Stimulated activated CD4-positive, alpha-beta T cell treated with anti-CD3 and anti-CD28 coated beads, Interleukin-2, amount 100 ng/mL, for 4 hours (primary cell): ENCODE measurements at places on chromosomes 1 and 21.

DNA sequence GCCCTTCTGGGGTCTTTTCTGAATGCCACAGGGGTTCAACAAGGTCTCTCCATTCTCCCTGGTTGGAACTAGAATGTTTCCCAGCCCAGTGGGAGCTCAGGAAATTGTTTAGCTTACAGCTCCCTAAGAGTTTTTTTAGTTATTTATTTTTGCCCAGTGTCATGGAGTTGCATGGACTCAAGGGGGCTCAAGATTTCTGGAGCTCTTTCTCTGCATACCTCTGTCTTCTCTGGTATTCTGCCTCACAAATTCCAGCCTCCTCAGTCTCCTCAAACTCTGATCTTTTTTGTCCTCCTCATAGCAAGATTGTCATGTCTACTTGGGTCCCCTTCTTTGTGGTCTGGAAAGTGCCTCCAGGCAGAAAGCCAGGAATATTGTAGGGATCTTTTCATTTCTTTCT lies 15.9 kb upstream of the PPP2R5A start:
- DNase-seq, result no peak

GRCh38 chr21:42956824-42957630 lies 17.3 kb upstream of the PKNOX1 start:
- DNase-seq, result no peak

GRCh38 chr1:226571893-226572292 lies 23.3 kb downstream of the STUM start:
- no peak for DNase-seq

- DNase-seq, result no peak
Measured at GRCh38 chr1:218614031-218614430, 268.9 kb downstream of the TGFB2 start.

GRCh38 chr1:247332623-247333361 lies 1.1 kb upstream of the ZNF496 start:
- no peak for DNase-seq

DNA sequence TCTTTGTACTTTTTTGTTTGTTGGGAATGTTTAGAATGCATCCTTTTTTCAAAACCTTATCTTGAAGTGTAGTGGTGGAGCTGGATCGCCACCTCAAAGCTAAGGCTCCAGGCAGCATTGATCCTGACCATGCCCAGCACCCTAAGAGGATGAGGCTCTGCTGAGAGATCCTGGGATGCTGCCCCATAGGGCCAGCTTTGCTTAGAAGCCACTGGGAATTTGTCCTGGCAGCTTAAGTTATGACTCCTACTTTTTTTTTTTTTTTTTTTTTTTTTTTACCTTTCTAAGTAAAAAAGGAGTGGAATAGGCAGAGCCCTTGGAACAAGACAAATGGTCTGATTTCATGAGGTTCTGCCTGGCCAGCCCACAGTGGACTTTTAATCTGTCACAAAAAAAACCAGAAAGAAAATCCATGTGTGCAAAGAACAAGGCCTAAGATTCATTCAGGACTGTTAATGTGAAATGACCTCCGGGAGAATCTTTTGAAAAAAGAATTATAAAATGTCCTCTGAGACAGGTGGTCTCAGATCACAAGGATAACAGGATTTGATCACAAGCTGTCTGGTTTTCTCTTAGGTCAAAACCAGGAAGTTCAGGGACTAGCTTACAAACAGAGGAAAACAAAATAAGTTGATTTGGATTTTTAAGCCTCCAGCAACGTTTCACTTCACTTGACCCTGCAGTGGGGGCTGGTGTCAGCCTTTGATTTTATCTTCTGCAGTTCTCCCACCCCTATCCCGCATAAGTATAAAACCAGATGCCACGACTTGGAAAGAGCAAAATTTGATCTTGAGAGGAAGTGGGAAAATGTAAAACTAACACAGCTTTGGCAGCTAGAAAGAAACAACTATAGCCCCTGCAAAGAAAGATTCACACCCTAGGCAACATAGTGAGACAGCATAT lies 25.9 kb upstream of the RAP1A start:
- DNase-seq, result no peak

- no peak for DNase-seq
Measured at GRCh38 chr21:26881504-26882228, 36.5 kb upstream of the ADAMTS1 start.

- DNase-seq, result no peak
Measured at GRCh38 chr1:108718927-108719655, 6.4 kb downstream of the FNDC7 start.

GRCh38 chr1:212315907-212316306 lies 30.7 kb downstream of the PPP2R5A start:
- DNase-seq, result no peak

DNA sequence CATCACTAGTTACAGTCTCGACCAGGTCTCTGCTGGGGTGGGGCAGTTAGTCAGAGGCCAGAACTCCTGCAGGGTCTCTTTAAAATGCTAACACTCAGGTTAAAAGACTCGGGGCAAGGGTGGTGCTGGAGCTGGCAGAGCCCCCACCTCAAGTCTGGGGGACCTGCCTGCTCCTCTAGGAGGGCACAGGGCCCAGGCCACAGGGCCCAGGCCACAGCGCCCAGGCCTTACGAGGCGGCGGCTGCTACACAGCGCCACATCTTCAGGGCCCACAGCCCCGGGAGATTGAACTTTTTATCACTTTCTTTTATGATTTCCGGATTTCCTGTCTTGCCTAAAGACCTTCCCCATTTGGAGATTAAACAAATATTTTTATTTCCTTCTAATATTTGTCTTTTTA lies 10.4 kb downstream of the MPZ start:
- no peak for DNase-seq

DNA sequence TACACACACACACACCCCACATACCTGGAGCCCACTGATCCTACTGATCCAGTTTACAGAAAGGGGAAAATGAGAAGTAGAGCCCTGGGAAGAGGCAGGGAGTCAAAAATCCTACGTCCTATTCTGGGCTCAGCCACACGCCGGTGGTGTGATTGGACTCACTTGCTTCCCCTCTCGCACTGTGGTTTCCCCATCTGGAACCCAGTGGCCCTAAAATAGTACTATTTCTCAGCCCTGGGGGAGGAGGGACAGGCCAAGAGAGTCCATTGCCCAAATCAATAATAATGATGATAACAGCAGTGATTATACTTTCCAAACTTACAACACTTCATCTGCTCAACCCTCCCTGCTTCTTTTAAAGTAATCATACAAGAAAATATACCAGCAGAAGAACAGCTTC lies 2.9 kb upstream of the PIGR start:
- DNase-seq, result no peak

- DNase-seq, result no peak
Measured at GRCh38 chr1:187092104-187092503, 263.4 kb downstream of the PLA2G4A start.

DNA sequence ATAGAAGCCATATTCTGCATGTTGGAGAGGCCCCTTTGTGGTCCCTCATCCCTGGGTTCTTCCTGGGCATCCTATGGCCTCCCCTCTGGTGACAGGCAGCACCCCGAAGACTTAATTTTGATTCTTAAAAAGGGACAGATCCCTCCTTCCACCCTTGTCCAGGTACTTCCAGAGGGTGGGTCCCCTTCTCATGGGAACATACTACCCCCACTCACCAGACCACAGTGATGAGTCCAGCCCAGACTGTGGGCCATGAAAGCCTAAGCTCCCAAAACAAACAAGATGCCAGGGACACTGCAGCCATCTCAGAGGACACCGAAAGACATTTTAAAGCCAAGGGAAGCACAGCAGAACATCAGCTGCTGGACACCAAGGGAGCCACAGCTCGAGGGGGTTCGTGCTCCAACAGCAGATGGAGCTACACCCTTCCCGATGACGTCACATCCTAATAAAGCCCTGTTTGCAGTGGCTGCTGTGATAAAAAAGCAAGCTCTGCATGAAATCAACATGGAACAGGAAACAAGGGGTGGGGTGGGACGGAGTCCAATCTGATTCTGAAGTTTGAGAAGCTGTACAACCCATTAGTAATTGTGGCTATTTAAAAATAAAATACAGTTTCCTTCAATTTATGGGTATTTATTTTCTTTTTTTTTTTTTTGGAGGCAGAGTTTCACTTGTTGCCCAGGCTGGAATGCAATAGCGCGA lies 32.4 kb downstream of the GNB1 start:
- no peak for DNase-seq

DNA sequence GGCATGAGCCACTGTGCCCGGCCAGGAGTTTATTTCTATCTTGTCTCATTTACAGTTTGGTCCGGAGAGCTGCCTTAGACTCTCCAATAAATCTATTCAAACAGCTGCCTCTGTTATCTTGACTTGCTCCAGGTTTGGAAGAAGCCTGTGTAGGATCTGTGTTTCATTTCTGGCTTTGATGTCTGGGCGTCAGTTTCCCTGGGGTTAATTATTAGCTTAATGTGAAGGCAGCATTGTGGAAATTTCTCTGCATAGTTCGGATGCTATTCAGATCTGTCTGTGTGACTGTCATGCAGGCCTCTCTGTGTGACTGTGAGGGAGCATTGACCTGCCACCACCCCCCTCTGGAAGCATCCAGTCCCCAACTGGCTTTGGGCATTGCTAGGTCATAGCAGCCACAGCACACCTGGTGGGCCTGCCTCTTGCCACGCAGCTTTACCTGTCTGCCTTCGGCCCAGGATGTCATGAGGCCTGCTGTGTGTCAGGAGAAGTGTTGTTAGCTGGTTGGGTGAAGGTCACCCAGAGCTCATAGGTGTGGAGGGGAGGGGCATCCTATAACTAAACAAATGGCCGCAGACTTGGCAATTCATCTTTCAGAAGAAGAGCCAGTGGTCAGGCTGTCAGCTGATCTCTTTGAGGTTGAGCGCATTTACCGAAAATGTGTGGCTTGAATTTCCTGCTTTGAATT lies 9.8 kb downstream of the IFNGR2 start:
- DNase-seq, result no peak

DNA sequence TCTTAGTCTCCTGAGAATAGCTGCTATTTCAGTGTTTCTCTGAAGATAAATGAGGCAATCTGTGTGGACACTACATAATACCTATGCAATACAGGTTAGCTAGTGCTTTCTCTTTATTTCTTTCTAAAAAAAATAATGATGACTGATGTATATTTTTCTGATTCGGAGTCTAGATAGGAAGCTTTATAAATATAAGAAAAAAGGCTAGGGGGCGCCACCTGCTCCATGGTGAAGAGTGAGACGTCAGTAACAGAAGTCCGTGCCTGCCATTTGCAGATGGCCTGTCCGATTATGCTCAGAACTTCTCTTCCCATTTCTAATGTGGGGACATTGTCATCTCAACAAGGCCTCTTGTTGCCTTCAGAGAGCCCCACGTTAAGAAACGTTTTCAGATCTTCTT lies 26.4 kb downstream of the QSOX1 start:
- DNase-seq, result no peak

- DNase-seq, result no peak
Measured at GRCh38 chr1:29708796-29709703, 472.7 kb downstream of the PTPRU start.

GRCh38 chr1:4636644-4637380 lies 17.6 kb upstream of the AJAP1 start:
- DNase-seq, result no peak

- DNase-seq, result no peak
Measured at GRCh38 chr1:6272452-6272851, 11.6 kb upstream of the GPR153 start.

GRCh38 chr1:206456577-206457370 lies 13.5 kb upstream of the IKBKE start:
- DNase-seq, result no peak

DNA sequence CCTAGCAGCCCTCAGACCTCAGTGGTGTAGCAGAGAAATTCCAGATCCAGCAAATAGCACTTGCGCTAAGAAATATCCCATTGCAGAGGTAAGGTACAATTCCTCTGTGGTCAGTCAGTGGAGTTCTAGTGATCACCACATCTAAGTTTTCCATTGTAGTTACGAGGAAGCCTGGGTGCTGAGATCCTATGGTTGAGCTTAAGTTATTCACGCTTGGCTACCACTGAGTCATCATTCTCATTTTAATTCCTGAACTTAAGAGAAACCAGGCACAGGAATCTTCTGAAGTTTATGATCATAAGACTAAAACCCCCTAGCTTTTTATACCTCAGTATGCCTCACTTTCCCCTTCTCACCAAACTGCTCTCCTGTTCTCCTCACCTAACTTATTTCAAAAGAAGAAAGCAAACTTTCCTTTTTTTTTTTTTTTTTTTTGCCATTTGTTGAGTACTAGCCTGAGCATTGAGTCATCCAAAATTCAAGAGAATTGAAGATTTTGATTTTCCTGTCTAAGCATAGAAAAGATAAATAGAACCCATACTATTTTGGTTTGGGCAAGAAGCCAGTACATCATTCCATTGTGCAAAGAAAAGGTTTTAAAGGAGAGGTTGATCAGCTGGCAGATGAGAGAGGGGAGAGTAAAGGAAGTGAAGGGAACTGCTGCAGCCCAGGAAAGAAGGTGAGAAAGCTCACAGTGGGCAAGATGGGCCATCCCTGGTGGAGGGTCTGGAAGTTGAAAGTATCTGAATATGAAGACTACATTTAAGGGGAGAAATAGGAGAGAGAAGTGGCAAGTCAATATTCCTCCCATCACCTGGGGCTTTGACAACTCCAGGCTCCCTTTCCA lies 39.9 kb downstream of the SERBP1 start:
- DNase-seq, result no peak

- no peak for DNase-seq
Measured at GRCh38 chr1:119470377-119470776, 36.6 kb upstream of the HSD3B1 start.

GRCh38 chr1:81811757-81812371 lies 11.1 kb downstream of the ADGRL2 start:
- DNase-seq, result no peak

DNA sequence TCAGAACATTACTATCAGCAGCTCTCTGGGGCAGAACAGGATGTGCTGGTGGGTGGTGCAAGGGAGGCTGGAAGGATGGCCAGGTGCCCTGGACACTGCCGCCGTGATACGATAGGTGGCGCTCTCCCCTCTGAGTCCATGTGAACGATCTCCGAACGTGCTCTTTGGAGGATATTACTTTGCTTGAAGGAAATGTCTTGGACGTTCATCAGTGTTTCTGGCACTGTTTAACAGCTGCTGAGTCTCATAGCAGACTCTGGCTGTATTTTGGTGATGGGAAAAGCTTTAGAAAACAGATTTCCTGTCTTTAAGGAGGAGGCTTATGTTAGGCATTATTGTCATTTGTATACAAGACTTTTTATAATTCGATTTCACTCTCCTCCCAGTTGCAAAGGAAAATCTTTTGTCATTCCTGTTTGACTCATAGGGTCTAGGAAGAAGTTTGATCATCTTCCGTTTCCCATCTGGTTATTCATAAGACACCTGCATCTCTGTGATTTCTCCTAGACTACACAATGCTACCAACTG lies 386.2 kb upstream of the ADGRL2 start:
- DNase-seq, result no peak

DNA sequence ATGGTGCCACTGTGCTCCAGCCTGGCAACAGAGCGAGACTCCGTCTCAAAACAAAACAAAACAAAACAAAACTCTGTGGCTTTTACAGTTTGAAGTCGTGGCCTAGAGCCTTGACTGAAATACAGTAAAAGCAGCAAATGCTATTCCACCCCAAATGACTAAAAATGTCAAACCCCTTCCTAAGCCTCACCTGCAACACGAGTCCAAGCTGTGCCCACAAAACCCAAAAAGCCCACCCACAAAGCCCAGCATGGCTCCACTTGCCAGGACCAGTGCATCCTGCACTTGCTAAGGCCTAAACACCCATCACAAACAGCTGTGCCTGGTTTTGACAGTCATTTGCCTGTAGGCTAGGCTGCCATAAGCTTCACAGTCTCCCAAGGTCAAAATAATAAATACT lies 21.3 kb downstream of the VAV3 start:
- DNase-seq, result no peak

- DNase-seq, result no peak
Measured at GRCh38 chr1:51331206-51332100, 1.1 kb upstream of the TTC39A start.

GRCh38 chr1:179351281-179351680 lies 14.5 kb upstream of the AXDND1 start:
- DNase-seq, result no peak

GRCh38 chr1:87941337-87941946 lies 612.8 kb downstream of the LMO4 start:
- no peak for DNase-seq
